ENCODE measurements at places on chromosomes 1 and 21. TPM values are rescaled to one million over a fixed set of nuclear protein-coding genes. Genes with fewer than 3 reads are reported as not detected.

ESPN gene
- 1.2 TPM for total RNA-seq

DISC1 gene
- total RNA-seq, result 0.16 TPM

ILDR2 gene
- total RNA-seq, result 0.16 TPM

SLC25A44 gene
- total RNA-seq, result 16.2 TPM

LAMC2 gene
- 0.02 TPM for total RNA-seq

DNA sequence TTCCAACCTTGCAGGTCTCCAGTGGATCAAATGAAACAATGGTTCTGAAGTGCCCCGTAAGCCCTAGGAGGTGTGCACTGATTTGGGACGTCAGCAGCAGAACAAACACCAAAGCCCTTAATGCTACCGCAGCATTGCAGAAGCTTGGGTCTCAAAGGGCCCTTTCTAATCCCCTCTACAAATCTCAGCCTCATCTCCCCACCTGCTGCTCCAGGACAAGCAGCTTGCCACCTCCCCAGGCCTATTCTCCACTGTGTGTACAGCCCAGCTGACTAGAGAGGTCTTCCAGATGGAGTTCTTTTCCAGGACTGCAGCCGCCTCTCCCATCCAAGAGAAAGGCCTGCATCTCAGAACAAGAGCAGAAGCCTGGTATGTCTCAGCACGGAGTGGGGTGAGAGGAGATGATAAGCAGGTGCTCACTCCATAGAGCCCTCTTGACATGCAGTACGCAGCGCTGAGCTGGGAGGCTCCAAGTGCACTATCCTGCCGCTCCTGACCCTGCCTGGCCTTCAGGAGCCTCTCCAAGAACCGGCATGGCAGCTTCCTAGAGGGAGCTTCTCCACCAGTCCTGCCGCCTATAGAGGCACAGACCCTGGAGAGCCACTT is 46.3 kb downstream of the MRPL37 start:
- DNase-seq, result no peak

DNA sequence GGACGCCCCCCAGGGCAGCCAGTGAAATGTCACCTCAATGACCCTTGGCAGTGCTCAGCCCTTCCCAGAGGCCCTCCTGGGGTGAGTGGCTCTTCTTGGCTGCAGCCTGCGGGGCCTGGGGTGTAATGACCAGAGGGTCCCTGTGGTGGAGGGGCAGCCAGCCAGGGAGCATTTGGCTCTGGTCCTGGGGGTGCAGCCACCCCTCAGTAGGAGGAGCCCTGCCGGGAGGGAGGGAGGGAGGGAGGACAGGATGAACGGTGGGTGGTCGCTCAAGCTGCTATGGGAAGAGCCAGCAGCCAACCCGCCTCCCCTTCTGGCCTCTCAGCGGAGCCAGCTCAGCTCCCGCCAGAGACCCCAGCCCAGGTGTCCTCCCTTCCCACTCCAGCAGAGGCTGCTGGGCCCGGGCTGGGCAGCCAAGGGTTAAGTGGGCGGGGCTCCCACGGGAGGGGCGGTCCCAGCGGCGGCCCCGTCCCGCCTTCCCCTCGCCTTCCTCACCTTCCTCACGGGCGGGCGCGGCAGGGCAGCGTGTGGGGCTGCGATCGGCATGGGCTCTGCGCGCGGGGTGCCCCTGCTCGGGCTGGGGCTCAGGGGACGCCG is 9.0 kb upstream of the PLCH2 start:
- peak; percentile 86 for DNase-seq

- no peak for DNase-seq
Measured at GRCh38 chr1:12634156-12634555, 9.7 kb upstream of the AADACL4 start.

DNA sequence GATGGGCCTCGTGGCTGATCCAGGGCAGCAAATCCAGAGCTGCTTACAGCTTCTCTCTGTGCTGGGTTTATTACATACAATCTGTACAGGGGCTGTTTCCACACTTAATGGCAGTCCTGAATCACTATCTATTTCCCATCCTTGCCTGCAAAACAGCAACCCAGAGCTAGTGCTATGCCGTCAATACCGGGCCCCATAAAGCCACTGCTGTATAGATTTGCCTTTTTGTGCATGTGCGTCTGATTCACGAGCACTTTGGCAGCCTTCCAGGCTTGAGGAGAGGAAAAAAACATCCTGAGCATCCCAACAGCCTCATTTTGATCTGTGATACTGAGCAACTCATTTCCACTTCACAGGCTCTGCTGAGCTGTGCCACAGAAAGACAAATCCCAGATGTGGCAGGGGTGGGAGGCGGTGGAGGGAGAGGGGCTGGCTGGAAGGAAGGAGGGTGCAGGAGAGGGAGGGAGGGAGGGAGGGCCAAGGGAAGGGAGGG is 65.2 kb upstream of the TARBP1 start:
- peak; percentile 92 for DNase-seq

GRCh38 chr1:242623119-242623518 is 98.6 kb upstream of the PLD5 start:
- no peak for DNase-seq

GRCh38 chr21:26769613-26770188 is 75.5 kb downstream of the ADAMTS1 start:
- no peak for DNase-seq

DNA sequence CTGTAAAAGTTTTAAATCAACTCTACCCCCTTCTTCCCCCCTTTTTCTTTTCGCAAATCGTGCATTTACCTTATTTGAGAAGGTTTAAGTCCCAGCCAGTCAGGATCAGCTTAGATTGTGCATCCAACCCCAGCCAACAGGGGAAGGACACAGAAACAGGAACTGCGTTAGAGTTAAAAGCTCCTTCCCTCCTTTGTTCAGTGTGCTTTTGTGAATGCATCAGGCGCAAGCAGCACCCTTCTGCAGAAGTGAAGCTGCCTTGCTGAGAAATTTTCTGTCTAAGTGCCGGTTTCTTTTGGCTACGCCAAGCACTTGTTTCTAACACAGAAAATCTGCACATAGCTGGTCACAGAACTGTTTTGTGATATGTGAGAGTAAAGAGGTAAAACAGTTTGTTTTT is 56.2 kb upstream of the PRRC2C start:
- DNase-seq, result no peak
